Endodermal cell (in vitro differentiated cells): ENCODE measurements at places on chromosomes 3 and 15. TPM values are rescaled to one million over a fixed set of nuclear protein-coding genes. Genes with fewer than 3 reads are reported as not detected.

RIOX2 gene
- total RNA-seq = 9.1 to 13.2 TPM (median 12.5 TPM) in 3 replicates

RAB6B gene
- total RNA-seq = 2.2 to 22.7 TPM (median 3.3 TPM) in 3 replicates

ERICH6 gene
- total RNA-seq = not detected in 3 replicates

KCNMB3 gene
- 2.0 and 2.6 TPM in 2 replicates for total RNA-seq
